CD4-positive, CD25-positive, alpha-beta regulatory T cell (primary cell): ENCODE measurements at places on chromosomes 5 and 9.

DNA sequence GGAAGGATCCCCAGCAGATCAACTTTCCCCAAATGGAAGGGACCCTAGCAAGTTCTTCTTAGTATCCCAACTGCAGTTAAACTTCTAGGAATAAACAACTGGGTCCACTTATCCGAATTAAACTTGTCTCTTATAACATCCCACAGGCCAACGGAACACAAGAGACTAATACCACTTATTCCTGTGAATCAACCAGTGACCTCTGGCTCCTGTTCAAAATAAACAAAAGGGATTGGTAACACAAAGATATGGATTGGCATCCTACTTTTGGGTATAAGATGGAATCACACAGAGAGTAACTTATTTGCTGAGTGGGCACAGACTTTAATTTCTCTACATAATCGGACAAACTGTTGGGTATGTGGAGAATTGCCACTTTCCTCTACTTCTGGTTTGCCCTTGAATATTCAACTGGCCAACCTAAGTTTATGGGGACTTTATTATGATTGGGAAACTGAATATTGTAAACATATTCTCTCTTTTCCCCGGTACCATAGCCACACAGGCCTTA is 12.4 kb upstream of the PAIP1 start:
- no peak for DNase-seq

- no peak for DNase-seq
These were observed 803 bp downstream of the C9orf152 start for GRCh38 chr9:110207071-110207641.

- DNase-seq, result no peak
These were observed 3.4 kb downstream of the MATR3 start for GRCh38 chr5:139296862-139297326.

- DNase-seq, result no peak
These were observed 105.7 kb upstream of the ZNF618 start for GRCh38 chr9:113770396-113770795.

GRCh38 chr9:129549684-129550083 is 71.2 kb downstream of the C9orf50 start:
- DNase-seq, result no peak

- DNase-seq, result no peak
These were observed 38.2 kb downstream of the IPPK start for GRCh38 chr9:92631452-92632343.

GRCh38 chr5:1138445-1139245 is 26.8 kb upstream of the SLC12A7 start:
- DNase-seq, result no peak

DNA sequence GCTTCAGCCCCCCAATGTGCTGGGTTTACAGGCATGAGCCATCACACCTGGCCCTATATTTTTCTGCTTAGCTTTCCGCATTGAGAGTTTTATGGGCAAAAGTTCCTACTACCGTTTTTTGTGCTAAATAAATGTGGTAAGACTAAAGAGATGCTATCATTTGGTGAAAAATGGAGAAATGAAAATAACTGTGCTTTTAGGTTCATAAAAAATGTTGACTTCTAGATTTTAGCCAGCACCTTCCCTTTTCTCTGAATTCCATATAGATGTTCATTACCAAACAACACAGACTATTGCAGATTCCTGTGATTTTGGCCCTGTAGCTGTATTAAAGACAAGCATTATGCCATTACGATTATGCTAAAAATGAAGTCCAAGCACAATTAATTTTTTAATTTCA is 72.0 kb upstream of the CTSL start:
- DNase-seq, result no peak

- no peak for DNase-seq
These were observed 240.0 kb upstream of the ADAMTSL1 start for GRCh38 chr9:18233776-18234445.

DNA sequence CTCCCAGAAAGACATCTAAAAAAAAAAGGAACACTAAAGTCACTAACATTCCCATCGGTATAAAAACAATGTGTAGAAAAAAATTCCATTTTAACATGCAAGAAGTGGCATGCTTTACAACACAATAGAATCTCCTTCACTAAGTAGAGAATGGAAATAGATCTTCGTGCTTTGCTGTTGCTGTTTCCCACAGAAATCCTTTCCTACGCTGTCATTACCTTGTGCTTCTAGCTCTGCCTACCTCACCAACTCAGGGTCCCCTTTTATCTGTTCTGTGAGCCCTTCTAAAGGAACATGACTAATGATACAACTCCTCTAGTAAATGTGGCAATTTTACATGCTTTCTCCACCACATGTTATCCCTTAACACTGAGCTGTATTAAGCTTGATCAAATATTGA is 202.9 kb downstream of the MCTP1 start:
- no peak for DNase-seq

DNA sequence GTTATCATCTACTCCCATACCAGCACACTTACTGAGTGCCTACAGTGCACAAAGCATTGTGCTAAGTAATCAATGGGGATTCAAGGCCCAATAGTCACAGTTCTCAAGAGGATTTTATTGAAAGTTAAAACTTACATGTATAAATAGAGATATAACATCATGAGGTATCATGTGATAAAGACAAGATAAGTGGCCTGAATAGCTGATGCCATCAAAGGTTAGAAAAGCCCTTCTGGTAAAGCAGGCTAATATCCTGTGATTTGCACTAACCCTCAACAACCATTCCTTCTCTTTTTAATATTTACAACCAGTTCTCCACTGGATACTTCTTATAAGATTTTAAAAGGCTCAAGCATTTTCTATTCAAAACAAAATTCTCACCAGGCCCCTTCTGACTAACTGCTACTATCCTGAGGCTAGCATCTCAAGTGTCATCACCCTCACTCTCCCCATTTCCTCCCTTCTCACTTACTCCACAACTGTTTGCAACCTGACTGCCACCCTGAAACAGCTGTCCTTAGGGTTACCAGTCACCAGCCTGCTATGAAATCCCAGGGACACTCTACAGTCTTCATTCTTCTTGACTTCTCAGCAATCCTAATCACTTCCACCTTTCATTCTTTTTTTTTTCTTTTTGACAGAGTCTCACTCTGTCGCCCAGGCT is 377.9 kb downstream of the ENC1 start:
- no peak for DNase-seq

- no peak for DNase-seq
These were observed 21.8 kb downstream of the ENTREP1 start for GRCh38 chr9:69346596-69347390.
